ENCODE measurements at places on chromosomes 2 and 18.
A peak's percentile ranks its signal among the peaks of the same experiment; 100 is the strongest.

DNA sequence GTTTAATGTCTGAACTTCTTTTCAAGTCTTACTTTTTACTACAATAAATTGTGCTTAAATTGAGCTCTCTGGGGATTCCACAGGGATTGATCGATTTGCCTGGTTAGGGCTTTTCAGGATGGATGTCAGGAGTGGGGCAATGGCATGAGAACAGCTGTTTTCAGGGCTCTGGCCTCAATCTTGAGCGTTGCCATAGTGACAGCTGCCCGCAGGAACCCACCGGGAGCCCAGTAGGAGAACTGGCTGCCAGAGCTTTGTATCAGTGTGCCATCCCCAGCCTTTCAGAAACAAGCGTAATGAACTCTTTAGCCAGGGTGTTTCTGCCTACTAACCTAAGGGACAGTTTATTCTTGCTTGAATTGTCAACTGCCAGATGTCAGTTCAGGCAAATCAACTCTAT is 93.5 kb downstream of the GALNT3 start:
- no peak for DNase-seq

DNA sequence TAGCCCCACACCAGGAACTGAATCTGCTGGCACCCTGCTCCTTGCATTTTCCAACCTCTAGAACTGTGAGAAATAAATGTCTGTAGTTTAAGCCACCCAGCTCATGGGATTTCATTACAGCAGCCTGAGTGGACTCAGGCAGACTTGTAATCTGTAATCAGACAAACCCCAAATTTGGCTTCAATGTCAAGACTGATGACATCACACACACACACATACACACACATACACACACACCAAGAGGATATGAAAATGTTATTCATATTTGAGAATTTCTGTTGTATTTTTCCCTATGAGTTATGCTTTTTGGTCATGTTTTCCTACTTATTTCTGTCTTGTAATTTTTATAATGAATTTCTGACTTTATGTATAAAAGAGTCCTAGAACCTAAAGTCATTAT is 83.8 kb upstream of the GLI2 start:
- DNase-seq, result no peak

- no peak for DNase-seq
Observed at GRCh38 chr2:147177071-147177857, 667.6 kb upstream of the ACVR2A start.

GRCh38 chr18:23964282-23965238 is 50.0 kb upstream of the TTC39C start:
- DNase-seq, result no peak

- peak; percentile 30 for DNase-seq
Observed at GRCh38 chr2:215979620-215980019, 33.7 kb downstream of the MREG start.

- no peak for DNase-seq
Observed at GRCh38 chr18:63233334-63233733, 86.2 kb downstream of the BCL2 start.

DNA sequence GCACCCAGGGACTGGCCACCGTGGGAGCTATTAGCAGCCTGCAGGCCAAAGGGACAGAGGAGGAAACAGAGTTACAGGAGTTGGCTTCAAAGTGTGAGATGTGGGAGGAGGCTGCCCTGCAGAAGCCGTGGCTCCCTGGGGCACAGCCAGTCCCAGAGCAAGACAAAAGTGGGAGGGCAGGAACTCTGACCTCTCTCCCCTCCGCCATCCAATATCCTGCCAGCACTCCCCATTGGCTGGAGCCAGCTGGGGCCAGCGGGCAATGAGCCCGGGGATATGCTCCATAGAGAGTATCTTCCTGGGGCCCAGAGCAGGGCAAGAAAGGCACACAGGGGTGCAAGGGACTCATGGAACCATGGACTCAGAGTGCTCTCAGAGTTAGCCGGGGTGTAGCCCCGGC is 143.1 kb downstream of the INHBB start:
- no peak for DNase-seq

DNA sequence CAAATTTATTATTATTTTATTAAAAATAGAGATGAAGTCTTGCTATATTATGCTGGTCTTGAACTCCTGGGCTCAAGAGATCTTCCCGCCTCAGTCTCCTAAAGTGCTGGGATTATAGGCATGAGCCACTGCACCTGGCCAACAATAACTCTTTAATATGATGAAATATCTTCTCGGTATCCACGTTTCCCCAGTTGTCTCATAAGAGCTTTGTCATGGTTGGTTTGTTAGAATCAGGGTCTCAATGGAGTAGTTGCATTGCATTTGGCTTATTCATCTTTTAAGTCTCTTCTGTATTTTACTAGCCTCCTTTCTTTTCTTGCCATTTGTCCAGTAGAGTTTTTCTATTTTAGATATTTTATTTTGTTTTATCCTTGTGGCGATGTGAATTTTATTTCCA is 32.7 kb upstream of the DLX2 start:
- no peak for DNase-seq

DNA sequence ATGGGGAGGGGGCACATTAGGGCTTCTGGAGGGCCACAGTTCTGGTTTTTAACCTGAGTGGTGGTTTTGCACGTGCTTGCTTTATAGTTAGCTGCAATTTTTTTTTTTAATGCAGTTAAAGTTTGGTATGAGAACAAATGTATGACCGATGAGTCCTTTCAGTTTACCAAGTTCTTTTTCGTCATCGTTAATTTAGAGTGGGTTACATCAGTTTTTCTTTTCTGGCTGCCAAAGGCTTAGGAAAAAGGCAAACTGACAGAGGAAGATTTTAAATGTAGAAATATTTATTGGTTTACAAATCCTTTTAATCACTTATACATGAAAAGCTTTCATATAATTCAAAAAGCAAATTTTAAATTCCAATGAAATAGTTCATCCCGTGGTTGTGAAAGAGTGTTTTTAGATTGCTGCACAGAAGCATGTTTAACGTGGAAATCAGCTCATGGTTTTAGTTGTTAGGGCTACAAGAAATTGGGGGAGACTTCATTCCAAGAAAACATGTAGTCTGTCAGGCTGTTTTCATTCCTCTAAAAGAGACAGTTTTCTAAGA is 82.9 kb downstream of the MSH2 start:
- DNase-seq, result no peak

DNA sequence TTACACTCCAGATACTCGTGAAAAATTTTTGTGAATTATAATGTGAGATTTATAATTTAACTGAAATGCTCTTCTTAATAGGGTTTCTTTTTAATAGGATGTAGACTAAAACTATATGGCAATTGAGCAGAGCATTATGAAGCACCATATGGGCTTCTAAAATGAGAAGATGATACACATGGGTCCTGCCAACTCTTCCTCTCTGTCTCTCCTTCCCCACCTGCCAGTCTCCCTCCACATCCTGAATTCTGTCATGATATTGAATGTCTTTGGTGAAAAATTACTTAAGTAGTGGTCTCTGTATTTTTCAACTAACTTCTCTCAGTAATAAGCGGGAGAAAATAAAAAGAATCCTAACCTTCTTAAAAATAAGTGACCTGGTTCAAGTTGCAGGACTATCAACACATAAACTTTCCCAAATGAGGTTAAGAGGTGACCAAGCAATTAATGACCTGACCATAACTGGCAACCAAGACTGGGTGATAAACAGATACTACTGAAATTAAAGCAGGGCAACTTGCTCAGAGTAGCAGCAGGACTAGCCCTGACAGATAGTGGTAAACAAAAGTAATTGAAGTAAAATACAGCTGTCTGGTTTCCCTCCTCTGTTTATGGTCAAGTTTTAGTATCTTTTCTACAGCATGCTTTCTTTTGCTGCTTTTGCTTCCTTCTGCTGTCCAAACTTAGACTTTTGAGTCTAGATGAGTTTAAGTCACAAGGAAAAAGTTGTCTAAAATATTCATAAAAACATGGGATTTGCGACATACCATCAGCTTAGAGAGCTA is 117.1 kb upstream of the PDE1A start:
- no peak for DNase-seq

GRCh38 chr2:1900732-1901131 is 156.4 kb upstream of the PXDN start:
- DNase-seq, result no peak

DNA sequence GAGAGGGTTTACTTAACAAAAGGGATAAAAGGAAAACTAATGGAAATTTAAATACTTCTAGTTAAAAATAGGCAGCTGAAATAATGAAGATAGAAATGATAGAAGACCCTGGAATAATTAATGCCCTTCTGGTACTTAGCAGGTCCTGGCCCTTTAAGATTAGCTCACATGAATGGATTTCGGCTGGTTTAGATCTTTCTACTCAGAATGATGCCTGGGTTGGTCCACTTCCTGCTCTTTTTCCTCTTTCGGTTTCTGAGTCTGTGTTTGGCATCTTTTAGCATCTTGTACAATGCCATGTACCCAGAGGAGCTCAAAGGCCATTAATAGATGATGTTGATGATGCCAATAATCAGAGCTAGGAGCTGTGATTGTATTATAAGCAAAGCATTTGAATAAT is 290.5 kb downstream of the CLIP4 start:
- DNase-seq, result no peak

- DNase-seq, result no peak
Observed at GRCh38 chr18:48488388-48488850, 50.4 kb upstream of the CTIF start.

- DNase-seq, result no peak
Observed at GRCh38 chr2:110120171-110121051, 4.8 kb upstream of the MALL start.

- DNase-seq, result no peak
Observed at GRCh38 chr2:60534052-60534685, 19.3 kb downstream of the BCL11A start.

GRCh38 chr18:79481046-79481790 is 85.5 kb downstream of the NFATC1 start:
- no peak for DNase-seq

DNA sequence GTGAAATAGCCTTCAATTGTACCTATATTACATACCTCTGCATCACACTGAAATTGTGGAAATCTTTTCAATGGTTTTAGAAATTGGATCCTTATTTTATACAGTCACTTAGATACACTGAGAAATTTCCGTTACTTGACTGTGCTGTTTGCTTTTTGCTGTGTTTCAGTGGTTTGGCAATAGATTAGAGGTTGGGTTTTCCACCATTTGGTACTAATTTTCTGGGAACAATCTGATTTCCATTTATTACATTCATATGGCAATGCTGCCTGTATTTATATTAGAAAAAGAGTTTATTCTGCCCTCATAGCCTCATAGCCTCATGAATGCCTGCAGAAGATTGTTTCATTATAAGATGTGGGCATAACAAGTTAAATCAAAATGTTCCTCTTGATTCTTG is 285.0 kb downstream of the GULP1 start:
- DNase-seq, result no peak

GRCh38 chr18:10751653-10752052 is 225.8 kb downstream of the NAPG start:
- DNase-seq, result no peak

DNA sequence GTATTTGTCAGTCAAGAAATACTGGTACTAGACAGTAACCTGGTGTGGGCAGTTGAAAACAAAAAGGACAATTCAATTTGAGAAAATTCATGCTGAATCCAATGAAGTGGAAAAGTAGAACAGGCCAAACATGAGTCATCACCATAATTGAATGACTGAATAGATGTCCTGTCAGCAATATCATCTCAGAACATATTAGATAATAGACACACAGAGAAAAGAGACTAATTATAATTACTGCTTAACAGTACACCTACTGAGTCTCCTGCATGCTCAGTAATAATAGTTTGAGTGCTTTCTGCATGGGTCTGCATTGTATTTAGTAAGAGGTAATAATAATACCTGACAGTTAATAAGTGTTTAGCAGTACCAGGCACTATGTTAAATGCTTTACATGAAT is 138.6 kb upstream of the ZC3H15 start:
- no peak for DNase-seq
